ENCODE measurements at places on chromosomes 7 and 10. TPM values are rescaled to one million over a fixed set of nuclear protein-coding genes. Genes with fewer than 3 reads are reported as not detected.
A peak's percentile ranks its signal among the peaks of the same experiment; 100 is the strongest.

KNDC1 gene
- total RNA-seq: not detected

SLC16A12 gene
- total RNA-seq: 0.16 TPM

TSPAN33 gene
- total RNA-seq: 153 TPM

AKR1D1 gene
- not detected for total RNA-seq

DNA sequence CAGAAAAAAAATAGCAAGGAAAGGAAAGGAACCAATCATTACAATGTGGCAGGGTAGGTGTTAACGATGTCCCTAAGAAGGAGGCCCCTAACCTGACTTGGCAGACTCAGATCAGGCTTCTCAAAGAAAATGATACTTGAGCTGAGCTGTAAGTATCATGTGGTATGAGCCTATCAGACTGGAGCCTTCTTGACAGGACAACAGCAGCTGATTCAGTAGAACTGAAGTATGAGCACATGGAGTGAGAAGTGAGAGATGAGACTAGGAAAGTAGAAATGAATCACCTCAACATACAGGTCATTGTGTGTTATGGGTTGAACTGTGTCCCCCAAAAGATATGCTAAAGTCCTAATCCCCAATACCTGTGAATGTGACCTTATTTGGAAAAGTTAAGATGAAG is 66.3 kb downstream of the MTERF1 start:
- DNase-seq: peak; percentile 30

GRCh38 chr10:23834091-23834490 is 374.8 kb upstream of the KIAA1217 start:
- no peak for DNase-seq

DNA sequence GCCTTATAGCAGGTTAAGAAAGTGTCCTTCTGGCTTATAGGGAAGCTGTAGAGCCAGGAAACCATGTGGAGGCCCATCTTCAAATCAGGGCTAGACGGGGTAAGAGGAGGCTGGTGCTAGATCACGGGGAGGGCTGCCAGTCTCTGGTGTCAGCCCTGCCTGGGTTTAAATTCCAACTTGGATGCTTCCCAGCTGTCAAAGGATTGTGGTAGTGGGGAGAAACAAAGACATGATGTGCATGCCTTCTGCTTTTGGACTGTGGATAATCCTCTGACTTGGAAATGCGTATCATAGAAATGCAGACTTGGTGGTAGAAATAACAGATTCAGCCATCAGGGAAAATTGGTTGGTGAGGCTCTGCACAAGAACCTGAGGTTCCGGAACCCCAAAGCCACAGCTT is 325.6 kb downstream of the PHTF2 start:
- peak; percentile 67 for DNase-seq

GRCh38 chr7:130950741-130951140 is 216.7 kb upstream of the KLF14 start:
- no peak for DNase-seq

- peak; percentile 85 for DNase-seq
Observed at GRCh38 chr7:2451171-2452073, 24.8 kb downstream of the GRIFIN start.

DNA sequence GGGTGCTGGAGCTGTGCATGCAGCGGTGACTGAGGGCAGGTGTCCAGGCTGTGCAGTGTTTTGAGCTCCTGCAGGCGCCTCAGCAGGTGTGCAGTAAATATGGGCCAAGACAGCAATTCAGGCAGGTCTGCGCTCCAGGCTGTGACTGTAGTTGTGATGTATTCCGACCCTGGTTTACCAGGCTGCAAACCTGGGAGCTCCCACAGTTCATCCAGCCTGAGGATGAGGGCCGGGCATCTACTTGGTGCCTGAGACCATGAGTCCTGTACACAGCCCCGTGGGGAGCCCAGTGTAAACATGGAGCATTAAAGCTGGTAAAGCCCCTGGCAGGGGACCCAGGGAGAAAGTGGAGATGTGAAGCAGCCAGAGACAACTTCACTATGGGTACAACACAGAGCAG is 82.8 kb downstream of the VOPP1 start:
- no peak for DNase-seq

DNA sequence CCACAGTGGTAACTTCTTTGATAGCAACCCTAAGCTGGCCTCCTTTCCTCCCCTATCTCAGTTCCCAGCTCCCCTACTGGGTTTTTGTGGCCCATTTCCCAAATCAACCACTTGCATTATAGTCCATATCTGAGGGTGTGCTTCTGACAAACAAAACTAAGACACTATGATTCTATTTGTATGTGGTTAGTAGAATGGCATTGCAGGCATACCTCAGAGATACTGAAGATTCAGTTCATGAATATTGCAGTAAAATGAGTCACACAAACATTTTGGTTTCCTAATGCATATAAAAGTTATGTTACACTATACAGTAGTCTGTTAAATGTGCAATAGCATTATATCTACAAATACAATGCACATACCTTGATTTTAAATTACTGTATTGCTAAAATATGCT is 15.4 kb upstream of the TMEM243 start:
- no peak for DNase-seq

- no peak for DNase-seq
Observed at GRCh38 chr7:7665031-7665430, 24.5 kb downstream of the UMAD1 start.

- no peak for DNase-seq
Observed at GRCh38 chr10:131806146-131806545, 94.7 kb upstream of the PPP2R2D start.

- no peak for DNase-seq
Observed at GRCh38 chr10:74050653-74051052, 52.7 kb downstream of the VCL start.

DNA sequence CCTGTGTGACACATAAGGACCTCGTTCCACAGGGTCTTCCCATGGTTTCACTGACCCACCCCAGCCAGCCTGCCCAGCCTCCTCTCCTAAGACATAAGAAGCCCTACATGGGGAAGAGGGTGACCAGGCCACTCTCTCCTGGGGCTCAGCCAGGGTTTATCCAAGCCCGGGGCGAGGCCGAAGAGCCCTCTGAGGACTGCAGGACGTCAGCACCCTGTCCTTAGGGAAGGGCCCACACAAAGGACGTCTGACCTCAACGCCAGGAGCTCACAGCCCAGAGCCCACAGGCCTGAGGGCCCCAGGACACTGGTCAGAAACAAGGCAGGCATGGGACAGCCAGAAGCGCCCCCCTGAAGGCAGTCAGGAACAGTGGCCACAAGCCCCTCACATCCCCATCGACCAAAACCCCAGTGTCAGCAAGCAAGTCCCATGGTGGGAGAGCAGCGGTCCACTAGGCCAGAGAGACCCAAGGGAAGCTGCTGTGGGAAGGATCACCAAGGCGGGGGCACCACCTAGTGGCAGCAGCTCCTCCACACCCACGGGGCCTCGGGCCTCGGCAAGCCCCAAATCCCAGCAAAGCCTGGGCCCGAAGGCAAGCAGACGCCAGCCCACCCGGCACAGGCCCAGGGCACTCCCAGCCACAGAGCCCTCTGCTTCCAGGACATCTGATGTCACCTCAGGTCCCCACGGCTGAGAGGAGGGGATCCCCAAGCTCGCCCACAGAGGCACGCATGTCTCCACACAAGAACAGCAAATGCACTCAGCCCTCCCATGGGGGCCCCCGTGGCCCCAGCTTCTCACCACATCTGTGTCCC is 23.4 kb downstream of the MAD1L1 start:
- peak; percentile 77 for DNase-seq

DNA sequence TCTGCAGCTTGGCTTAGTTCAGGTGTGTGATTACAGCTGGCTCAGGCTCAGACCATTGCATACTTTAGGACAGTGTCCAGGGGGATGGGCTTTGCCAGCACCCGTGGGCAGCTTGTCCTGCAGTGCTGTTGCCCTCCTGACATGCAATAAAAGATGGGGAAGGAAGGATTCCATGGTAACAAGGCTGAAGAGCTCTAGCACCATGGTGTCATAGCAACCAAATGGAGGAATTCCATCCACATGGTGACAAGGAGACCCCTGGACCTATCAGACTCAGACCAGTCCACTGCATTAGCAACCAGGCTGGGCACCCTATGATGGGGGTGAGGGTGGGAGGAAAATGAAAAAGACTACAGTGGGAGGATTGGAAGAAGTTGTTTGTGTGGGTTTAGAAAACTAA is 49.9 kb downstream of the SORCS3 start:
- no peak for DNase-seq

- DNase-seq: no peak
Observed at GRCh38 chr7:157442993-157443831, 106.4 kb downstream of the DNAJB6 start.

DNA sequence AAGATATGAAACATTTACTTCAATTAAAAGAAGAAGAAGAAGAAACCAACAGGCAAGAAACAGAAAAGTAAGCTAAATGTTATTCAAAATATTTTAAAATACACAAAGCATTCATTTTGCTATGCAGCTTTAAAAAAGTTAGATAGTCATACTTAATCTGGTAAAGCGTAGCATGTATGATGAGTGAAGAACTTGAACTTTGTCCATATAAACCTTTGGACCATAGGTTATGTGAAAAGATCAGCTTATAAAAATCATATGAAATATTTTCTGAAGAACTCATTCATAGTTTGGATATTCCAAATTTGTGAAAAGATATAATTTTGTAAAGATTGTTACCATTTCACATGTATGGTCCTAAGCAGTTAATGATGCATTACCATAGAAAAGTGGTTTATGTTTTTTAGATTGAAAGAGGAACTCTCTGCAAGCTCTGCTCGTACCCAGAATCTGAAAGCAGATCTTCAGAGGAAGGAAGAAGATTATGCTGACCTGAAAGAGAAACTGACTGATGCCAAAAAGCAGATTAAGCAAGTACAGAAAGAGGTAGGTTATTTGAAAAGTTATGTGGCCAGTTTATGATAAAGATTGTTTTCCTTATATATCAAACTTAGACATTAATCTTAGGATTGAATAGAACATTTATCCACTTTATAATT is 37.3 kb downstream of the KIF20B start:
- no peak for DNase-seq

DNA sequence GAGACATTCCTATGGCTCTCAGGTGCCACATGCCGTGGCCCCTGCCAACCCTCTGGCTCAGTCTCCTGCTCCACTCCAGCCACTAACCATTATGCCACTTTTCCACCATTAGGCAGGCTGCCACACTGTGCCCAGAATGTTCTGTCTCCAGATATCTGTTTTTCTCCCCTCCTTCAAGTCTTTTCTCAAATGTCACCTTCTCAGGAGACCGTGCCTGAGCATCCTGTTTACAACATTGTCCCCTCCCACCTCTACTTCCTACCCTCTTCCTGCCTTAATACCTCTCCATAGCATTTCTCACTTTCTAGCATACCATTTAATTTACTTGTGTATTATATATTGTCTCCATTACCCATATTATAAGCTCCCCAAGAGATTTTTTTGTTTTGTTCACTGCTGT is 162.5 kb upstream of the LYZL2 start:
- DNase-seq: no peak

DNA sequence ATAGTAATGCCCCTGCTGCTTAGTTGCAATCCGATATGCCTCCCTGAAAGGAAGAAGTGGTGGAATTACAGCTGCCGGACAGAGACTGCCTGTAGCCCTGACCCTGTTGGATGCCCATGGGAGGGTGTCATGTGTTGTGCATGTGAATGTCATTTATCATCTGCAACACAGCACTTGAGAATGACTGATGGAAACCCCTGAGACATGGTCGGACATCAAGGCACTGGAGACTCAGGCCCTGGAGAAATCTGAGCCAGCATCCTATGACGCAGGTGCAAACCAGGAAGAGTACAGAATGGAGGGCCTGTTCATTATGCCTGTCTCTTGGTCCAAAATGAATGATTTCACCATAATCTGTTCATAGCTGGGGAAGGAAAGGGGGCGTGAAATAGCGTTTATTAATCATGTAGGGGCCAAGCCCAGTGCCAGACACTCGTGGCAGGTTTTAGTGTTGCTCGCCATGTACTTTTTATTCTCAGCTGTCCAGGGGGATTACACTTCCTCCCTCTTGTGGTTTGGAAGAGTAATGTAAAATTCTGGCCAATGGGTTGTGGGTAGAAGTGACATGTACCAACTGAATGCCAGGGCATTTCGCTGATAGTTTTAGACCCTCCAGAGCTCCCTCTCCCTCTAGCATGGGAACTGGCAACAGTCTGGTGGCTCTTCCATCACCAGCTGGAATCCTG is 23.0 kb upstream of the LEP start:
- peak; percentile 99 for DNase-seq

- DNase-seq: peak; percentile 7
Observed at GRCh38 chr7:103394566-103394965, 47.1 kb downstream of the PSMC2 start.
